Stimulated activated CD8-positive, alpha-beta memory T cell treated with anti-CD3 and anti-CD28 coated beads, Interleukin-15, amount 100 ng/mL, for 48 hours (primary cell): ENCODE measurements at places on chromosomes 2 and 18.

- DNase-seq = no peak
Measured at GRCh38 chr2:192749611-192750200, 555.0 kb upstream of the TMEFF2 start.

GRCh38 chr2:176096986-176097819 lies 2.4 kb upstream of the HOXD12 start:
- DNase-seq = peak; percentile 31

DNA sequence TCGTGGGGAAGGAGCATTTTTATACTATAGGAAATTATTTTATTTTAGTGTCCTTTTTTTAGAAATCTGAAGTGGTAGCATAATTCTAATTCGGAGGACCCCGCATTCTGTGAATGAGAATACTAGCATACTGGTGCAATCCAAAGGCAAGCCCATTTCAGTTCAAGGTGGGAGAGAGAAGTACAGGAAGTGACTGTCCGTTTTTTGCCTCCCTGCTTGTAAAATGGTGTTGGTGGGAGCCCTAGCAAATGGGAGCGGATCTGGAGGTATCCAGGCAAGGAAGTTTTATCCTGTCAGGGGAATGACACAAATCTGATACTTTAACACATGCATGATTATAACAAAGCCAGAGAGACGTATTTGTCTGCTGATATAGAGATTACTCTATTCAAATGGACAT lies 141.7 kb downstream of the ESCO1 start:
- DNase-seq = no peak

GRCh38 chr2:88829607-88830463 lies 138.4 kb downstream of the RPIA start:
- no peak for DNase-seq

DNA sequence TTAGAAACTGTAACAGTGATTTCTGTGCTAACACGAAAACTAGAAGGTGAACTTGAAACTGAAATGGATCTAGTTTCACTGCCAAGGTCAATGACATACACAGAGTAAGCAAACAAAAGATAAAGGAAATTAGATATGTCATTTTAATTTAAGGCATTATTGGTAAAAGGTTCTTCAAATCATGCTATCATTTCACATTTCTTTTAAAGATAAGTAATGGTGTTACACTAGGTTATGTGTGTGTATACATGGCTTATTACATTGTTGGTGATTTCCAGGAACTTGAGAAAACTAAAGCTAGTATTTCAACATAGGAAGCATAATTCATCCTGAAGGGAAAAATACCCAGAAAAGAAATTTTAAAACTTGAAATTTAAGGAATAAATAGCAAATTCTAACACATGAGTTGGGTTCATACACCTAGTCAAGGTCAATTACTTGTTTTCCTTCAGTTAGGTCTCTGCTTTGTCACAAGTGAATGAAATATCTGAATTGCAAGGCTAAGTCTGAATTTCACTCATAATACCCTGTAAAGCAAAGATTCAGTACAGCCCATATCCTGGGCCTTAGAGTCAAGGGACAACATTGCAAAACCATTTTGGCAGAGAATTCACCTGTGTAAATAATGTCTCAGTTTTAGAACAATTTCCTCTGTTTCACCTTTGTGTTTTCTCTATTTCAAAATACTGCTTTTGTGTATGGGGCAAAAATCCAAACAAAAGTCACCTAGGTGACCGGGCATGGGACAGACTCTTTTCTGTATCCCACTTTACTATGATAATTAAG lies 141.6 kb downstream of the SRBD1 start:
- DNase-seq = no peak

GRCh38 chr2:20520128-20520527 lies 73.3 kb downstream of the RHOB start:
- DNase-seq = no peak

DNA sequence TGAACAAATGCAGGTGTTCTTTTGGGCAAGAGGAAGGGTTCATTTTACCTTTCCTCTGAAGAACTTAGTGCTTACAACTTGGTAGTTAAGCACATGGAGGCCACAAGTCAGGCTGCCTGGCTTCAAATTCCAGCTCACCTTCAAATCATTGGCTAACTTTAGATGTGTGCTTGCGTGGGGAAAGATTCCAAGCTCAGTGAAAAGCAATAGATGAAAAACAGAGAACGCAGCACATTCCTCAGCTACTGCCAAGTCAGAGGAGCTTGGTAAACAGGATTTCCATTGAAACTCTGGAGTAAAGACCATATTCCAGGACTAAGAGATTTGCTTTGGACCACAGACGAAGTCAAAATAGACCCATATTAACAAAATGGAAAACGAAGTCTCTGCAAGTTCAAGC lies 96.3 kb upstream of the ASB18 start:
- DNase-seq = no peak

DNA sequence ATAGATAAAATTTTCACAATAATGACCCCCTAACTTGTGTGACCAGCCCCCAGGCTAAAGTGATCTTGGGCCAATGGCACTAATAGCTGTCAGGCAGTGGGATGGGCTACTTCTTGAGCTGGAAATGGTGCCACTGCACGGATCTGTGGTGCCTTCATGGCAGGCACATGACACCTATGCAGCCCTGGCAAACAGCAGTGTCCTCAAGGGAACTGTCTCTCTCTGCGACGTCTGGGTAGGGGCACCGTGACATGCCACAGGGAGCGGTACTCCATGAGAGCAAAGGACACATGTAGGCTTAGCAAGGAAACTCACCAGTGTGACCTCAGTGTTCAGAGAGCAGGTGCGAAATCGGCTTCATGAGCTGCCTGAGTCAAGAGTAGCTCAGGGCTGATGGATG lies 161.7 kb upstream of the TWIST2 start:
- DNase-seq = no peak

- no peak for DNase-seq
Measured at GRCh38 chr2:127196998-127197397, 23.1 kb downstream of the CYP27C1 start.

DNA sequence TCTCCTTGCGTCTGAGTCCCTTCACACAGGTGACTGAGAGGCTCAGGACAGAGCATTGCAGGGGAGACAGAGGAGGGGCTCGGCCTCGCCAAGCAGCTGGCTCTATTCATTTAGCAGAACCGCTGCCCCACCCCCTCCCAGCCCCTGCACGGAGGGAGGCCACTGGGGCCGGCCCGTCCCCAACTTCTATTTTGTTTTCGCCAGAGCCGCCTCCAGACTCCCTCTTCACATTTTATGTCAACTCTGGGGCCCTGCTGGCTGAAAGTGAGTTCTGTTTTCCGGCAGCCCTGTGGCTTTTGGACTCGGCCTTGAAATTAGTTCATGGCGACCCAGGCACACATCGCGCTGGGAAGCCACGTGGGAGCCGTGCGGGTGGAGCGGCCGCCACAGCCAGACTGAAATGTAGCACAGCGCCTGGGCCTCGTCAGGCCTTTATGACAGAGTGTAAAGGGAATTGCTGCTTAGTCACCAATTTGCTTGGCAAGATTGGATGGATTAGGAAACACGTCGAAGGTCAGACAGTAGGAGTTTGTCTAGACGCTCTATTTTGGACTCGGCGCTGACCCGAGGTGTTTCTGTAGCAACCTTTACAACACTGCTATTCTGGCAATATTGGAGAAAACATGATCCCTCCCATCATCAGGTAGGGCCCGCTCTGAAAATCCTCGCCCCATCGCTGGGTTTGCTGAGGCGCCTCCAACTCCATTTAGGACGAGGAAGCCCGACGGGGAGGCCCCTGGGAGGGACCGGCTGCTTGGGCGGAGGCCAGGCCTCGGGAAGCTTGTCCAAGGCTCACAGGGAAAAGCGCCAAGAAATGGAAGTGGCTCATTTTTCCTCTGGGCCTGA lies 90.7 kb upstream of the CTDP1 start:
- no peak for DNase-seq

- no peak for DNase-seq
Measured at GRCh38 chr2:182649316-182649715, 66.7 kb upstream of the DNAJC10 start.

DNA sequence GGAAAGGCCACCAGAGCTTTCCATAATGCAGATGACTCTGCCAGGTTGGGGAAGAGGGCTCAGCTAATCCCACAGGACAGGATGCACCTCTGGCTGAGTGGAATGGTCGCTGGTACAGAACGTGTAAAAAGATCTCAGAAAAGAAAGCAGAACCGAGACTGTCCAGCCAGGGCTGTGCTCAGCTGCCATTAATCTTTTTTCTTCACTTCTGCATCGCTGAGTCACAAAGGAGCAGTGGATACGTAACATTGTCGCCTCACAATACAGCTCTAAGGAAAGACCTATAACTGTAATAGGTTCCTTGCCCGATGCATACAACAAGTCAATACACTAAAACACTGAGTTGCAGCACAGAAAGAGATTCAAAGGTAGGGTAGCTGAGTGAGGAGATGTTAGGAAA lies 354.2 kb downstream of the EN1 start:
- DNase-seq = no peak

DNA sequence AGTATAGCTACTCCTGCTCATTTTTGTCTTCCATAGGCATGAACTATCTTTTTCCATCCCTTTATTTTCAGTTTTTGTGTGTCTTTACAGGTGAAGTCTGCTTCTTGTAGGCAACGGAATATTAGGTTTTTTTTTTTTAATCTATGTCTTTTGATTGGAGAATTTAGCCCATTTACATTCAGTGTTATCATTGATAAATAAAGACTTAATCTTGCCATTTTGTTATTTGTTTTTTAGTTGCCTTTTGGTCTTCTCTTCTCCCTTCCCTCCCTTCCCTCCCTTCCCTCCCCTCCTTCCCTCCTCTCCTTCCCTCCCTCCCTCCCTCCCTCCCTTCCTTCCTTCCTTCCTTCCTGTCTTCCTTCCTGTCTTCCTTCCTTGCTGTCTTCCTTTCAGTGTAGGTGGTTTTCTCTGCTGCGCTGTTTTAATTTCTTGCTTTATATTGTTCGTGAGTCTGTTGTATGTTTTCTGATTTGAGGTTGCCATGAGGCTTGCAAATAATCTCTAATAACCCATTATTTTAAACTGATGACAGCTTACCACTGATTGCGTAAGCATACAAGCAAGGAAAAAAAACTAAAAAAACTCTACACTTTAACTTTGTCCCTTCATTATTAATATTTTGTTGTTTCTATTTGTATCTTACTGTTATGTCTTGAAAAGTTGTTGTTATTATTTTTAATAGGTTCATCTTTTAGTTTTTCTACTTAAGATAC lies 353.8 kb downstream of the PARD3B start:
- DNase-seq = no peak

DNA sequence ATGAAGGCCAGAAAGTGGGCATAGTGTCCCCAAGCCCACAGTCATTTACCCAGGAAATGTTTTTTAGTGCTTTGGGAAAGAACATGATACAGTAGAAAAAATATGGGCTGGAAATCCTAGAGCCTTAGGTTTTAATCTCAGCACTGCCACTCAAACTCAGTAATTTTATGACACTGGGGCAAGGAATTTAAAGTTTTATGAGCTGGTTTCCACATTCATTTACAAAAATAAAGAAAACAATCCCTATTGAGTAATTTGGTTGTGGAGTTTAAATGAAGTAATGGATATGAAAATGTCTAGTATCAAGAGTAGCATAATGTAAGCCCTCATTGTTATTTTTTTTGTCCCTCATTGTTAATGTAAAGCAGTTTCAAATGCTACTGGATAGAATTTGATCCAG lies 51.5 kb upstream of the FRZB start:
- DNase-seq = no peak

- no peak for DNase-seq
Measured at GRCh38 chr2:42877511-42877910, 85.1 kb upstream of the HAAO start.

GRCh38 chr2:11808016-11808400 lies 61.6 kb downstream of the LPIN1 start:
- no peak for DNase-seq

DNA sequence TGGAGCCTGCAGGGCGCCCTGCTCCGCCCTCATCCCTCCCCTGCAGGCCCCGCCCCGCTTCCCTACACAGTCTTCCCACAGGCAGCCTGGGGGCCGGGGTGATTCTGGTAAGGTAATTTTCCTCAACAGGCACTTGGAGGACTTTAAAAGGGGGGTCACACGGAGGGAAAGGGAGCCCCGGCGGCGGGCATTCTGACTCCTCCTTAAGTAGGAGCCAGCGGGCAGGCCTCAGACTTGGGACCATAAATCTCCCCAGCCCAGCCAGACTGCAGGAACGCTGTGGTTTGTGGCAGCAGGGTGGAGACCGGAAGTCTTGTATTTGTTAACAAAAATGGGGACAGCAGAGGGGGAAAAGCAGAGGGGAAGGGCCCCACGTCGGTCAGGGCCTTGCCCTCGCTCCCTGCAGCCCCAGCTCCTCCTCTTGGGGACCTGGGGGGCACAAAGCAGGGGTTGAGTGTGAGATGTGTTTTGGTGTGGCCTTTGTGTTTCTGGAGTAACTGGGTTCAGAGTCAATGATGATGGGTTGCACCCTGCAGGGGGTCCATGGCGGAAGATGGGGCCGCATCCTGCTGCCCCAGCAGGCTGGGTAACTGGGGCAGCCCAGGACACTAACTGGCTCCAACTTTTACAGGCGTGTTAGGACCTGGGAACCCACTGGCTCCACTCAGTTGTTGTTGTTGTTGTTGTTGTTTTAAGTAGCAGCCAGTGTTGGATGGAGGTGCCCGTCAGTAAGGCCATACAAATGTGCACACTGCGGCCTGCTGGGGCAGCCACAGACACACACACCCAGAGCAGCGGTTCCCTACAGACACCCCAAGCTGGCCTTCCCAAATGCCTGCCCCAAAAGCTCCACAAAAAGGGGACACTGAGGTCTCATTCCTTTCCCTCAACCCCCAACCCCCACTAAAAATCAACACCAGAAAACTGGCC lies 27.7 kb downstream of the SMAD7 start:
- no peak for DNase-seq

DNA sequence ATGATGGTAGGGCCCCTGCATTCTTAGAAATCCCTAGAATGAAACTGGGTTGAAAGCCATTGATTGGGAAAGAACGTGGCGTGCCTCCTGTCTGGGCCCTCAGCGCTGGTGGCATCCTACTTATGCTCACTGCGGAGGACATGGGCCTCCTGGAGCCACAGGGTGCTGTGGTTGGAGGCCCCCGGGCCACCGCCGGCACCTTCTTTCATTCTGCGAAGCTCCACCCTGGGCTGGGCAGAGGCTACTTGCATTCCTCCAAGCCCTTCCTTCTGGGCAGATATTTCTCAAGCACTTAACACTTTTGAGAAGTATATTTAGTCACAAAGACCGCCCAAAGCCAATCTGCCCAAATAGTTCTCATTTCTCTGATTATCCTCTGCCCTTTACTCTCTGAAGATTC lies 311.9 kb downstream of the MYCN start:
- no peak for DNase-seq

- DNase-seq = no peak
Measured at GRCh38 chr2:182581196-182581935, 134.7 kb upstream of the DNAJC10 start.
